ENCODE measurements at places on chromosomes 16 and 17.

DNA sequence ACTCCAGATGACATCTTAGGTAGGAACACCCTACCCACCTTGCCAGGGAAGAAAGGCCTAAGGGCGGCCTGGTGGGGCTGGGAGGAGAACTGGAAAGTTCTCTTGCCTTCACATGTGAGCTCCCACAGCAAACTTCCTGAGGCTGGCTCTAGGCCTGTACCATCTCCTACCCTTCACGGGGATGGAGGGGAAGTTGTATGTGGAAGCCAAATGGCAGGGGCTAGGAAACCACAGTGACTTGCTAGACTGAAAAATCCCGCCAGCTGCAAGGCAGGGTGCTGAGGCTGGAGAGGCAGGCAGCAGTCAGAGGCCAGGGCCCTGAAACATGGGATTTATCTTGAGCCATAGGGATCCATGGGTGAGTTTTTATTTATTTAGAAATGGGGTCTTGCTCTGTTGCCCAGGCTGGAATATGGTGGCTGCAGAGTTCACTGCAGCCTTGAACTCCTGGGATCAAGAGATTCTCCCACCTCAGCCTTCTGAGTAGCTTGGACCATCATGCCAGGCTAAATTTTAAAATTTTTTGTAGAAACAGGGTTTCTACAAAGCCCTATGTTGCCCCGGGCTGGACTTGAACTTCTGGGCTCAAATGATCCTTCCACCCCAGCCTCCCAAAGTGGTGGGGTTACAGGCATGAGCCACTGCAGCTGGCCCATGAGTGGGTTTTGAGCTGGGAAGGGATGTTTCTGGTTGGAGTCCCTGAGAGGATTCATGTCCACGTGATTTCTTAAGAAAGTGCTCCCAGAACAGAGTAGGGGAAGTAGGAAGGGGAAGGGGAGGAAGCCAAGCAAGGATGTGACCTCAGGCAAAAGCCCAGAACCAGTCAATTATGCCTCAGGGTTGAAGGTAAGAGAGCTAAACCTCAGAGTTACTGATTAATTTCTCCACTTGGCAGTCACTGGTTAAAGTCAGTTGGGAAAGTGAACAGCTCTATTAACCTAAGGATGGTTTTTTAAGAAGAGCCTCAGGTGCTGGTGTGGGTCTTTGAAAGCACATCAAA, 4.0 kb upstream of the KAT8 start:
- peak; percentile 96 for DNase-seq

DNA sequence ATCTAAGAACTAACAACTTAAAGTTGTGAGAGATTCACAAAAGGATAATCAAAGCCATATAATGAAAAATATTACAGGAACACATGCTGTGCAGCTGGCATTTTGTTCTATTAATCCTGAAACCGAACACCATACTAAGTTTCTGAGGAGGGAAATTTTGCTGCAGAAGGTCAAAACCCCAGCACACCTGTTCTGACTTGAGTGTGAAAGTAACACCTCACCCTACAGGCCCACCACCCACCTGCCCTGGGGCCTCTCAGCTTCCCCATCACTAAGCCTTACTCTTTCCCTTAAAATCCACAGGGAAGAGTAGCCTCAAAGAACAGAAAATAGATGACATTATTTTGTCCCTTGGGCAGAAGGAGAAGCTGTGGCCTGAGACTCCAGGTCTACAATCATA, 44.8 kb downstream of the STAT5A start:
- no peak for DNase-seq

DNA sequence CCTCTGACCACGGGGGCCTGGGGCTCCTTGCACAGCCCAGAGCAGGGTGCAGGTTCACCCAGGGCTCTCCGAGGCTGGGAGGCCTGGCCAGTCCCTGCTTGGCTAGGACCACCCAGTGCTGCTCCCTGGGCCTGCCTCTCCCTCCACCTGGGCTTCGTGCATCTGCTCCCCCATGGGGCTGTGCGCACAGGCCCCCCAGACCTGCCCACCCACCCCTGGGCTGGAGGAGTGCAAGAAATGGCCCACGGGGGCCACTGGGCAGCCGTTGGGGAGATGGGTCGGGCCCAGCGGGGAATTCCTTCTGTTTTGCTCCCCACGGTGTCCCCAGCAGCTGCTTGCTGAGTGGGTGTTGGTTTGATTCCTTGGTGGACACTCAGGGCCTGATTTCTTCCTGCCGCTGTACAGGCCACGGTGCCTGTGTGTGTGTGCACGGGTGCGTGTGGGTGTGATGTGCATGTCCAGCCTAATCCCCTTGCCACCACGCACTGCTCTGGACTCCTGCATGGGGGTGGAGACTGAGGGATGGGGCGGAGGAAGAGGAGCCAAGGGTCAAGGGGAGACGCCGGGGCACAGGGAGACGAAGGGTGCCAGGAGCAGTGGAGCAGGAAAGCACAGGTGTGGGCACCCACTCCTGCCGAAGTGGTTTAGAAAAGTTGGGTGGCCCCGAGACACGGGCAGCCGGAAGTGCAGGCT, 8.5 kb downstream of the PRSS27 start:
- no peak for DNase-seq

GRCh38 chr17:40340880-40341807, 23.4 kb downstream of the GJD3 start:
- peak; percentile 94 for DNase-seq

DNA sequence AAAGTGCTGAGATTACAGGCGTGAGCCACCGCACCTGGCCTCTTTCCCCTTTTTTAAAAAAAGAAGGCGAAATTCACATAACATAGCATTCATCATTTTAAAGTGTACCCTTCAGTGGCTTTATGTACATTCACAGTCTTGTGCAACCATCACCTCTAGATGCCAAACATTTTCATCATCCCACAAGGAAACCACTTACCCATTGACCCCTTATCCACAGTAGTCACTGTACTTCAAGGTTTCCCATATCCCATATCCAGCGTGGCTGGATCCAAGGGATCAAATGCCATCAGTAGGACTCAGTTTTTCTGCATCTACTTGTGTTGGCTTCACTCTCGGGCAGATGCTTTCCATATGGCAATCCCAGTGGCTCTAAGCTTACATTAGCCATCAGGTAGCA, 50.3 kb downstream of the BMERB1 start:
- DNase-seq = no peak

- DNase-seq = no peak
These were observed 403.3 kb upstream of the TNRC6C start for GRCh38 chr17:77555121-77555591.

GRCh38 chr17:37158290-37158689, 209.5 kb downstream of the AATF start:
- no peak for DNase-seq

- DNase-seq = peak; percentile 53
These were observed 1.7 kb downstream of the KANSL1 start for GRCh38 chr17:46191322-46192188.

DNA sequence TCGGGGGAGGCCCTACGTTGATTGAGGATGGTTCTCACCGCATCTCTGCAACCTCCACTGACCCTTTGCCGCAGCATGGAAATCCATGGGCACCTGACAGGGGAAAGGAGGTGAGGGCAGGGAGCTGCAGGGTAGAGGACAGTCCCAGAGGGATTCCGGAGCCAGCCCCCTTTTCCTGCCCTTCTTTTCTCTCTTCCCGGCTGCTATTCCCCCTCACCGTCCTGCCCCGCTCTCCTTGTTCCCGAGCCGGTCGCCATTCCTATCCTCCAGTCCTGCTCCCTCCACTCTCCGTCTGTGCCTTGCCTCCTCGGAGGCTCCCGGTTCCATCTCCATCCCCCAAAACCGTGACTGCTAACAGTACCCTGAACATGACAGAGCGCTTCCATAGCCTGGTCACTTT, 4.8 kb downstream of the SPATA32 start:
- DNase-seq = no peak

DNA sequence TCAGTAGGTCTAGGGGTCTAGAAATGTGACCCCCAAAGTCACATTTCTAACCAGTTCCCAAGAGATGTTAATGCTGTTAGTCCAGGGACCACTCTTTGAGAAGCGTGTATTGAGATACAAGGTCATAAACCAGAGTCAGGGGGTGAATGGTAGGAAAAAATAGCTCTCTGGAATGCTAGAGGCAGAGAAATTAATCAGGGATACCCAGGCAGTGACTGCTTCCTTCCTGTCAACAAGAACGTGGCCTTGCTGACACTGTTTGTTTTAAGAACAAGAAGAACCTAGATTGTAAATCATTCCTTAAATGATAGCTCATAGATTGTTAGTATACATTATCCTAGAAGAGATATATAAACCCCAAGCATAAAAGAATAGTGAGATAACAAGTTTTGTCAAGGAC, 43.8 kb downstream of the PITPNM3 start:
- no peak for DNase-seq

DNA sequence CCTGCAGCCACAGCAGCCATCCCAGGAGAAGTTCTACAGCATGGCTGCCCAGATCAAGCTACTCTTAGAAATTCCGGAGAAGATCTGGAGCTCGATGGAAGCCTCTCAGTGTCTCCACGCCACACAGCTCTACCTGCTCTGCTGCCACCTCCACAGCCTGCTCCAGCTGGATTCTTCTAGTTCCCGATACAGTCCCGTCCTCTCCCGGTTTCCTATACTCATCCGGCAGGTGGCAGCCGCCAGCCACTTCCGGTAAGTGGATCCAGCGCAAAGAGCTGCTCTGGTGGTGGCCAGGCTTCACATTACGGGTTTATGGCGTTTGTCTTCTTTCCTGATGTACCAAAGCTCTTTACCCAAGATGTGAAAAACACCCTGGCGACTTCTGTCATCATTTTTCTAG, 3.6 kb downstream of the COG1 start:
- no peak for DNase-seq

- DNase-seq = no peak
These were observed 430 bp downstream of the C16orf89 start for GRCh38 chr16:5065326-5065725.
